NCI-H2107 (cell line): ENCODE measurements at places on chromosomes 3 and 15.

DNA sequence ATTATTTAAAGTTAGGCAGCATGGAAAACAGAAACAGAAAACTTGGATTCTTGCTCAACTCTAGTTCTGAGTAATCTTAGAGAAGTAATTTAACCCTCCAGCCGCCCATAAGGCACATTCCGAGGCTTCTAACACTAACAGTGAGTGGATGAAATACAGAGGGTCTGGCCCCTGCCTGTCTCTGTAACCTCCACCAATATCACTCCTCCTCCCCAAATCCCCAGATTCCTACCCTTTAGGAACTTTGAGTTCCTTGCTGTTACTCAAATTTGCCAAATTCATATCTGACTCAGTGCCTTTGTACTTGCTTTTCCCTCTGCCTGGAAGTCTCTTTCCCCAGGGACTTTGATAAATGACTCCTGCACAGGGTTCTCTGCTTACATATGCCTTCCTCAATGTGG, 112.5 kb upstream of the TGFBR2 start:
- DNase-seq: no peak

DNA sequence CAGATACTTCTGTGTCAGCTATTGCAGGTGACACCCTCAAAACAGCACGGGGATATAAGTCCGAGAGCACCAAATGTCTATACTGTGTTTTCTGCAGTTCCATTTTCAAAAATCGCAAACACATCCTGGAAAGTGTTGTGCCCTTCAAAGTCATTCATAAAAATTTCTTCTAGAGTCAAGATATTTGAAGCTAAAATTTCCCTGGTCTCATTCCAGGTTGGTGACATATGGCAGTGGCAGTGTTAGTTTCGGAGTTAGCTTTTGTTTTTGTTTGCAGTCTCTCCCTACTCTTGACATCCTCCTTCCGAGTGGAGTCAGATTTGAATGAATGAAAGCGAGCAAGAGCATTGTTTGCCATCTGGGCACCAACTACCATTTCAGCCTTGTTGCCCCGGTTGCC, 3.2 kb upstream of the FSIP1 start:
- no peak for DNase-seq

- DNase-seq: no peak
Observed at GRCh38 chr3:1693145-1693544, 405.5 kb upstream of the CNTN4 start.

DNA sequence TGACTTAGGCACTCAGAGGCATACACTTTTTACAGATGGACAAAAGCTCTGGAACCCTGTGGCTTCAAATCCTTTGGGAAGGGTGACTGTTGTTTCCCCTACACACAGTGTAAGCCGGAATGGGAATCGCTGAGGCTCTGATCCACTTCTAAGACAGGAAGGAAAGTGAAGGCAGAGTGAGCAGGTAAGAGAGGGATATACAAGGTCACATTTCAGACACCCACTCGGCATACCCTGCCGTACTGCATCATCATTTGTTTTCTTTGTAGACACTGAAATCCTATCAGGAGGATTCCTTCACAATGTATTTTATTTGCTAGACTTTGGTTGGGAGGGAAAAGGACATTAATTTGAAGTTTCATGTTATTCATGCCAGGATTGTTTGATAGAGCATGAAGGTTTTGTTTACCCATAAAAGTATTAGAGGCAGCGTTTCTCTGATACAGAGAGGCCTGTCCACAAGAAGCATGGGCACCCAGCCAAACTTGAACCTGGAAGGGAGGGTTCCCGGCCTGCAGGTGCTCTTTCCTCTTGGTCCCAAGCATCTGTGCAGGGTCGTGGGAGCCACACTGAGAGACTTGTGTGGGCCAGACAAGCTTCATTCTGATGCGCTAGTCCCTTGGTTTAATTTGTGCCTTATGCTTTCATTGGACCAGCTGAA, 21.9 kb upstream of the POLR2M start:
- DNase-seq: no peak

- DNase-seq: no peak
Observed at GRCh38 chr3:192215-192929, 4.2 kb upstream of the CHL1 start.

DNA sequence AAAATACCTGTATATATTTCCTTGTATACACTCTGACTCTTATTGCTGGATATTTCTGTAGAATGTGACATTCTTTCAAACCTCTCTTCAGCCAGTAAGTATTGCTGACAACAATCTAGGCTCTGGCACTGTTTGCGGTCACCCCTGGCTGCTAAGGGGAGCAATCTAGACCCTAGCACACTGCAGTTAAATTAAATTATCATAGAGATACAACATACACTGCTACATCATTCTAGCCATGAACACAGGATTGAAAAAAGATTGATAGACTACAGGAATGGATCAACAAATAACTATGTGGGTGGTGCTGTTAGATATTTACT, 108.7 kb upstream of the MEIS2 start:
- DNase-seq: no peak

DNA sequence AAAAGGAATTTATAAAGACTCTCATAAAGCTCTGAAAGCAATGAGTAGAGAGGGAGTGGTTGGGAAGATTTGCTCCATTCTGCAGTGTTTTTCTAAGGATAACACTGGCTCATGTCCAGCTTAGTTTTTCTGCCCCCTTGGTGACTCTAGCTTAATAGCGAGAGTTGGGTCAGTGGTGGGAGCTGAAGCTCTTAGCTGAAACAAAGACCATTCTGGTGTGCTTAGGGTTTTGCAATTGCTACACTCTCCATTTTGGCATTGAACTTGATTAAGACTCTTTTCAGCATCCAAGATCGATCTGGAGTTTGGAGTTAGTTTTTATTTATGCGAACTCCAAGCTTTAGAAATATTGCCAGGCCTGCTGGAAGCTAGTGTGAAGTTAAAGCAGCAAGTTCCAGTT, 98.0 kb downstream of the ATG7 start:
- no peak for DNase-seq

DNA sequence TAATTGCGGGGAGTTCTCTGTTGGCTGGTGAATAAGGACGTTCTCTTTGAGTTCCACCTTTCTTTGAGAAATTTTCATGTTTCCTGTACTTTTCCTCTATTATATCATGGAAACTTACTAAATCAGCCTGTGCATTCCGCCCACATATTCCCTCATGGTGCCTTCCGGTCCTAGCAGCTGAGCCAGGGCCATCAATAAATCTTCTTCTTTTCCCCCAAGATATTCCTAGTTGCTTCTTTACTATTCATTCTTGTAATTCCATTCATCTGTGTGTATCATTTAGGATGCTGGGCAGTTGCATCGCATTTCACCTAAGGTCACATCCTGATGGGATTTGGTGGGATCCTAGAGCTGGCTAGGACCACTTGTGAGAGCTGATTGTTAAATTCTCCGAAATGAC, 139.2 kb downstream of the RBMS3 start:
- no peak for DNase-seq

GRCh38 chr3:126355777-126356372, 1.3 kb downstream of the KLF15 start:
- DNase-seq: peak; percentile 15

DNA sequence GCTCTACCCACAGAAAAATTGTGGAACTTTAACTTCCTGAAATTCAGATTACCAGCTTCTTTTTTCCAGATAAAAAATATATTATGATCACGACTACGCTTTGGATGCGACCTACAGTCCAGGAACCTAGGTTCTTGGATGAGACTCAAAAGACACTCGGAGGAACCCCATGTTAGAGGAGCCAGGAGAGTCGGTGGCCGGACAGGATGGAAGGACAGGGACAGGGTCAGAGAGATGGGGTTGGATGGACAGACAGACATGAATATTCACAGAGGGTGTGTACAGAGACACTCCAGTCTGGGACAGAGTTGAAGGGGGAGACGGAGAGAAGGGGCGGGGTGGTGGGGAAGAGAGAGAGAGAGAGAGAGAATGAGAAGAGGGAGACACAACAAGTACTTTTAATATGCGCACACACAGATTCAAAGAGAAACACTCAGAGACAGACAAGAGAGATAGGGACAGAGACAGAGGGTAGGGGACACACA, 9.5 kb downstream of the FAM3D start:
- DNase-seq: no peak

GRCh38 chr3:40770061-40770460, 245.3 kb downstream of the ZNF621 start:
- DNase-seq: no peak

- no peak for DNase-seq
Observed at GRCh38 chr15:28904541-28905315, 19.0 kb downstream of the APBA2 start.

DNA sequence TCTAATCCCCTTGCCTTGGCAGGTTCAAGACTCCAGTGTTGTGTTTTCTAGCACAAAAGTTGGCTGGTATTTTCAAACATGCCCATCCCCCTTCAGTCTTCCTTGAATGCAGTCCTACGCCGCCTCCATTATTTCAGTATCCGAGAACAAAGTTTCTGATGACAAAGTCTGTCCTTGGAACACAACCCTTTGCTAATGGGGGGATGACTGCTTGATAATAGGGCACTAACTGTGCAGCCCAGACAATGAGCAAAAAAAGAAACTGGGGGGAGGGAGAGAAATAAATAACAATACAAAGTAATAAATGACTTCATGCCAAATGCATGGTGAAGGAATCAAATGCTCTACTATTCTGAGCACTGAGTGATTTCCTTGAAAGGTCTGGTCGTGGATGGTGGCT, 310.1 kb downstream of the FOXP1 start:
- DNase-seq: no peak

GRCh38 chr3:66149269-66149668, 71.5 kb upstream of the SLC25A26 start:
- DNase-seq: no peak

- DNase-seq: no peak
Observed at GRCh38 chr3:129442486-129442885, 2.5 kb downstream of the IFT122 start.

GRCh38 chr15:92813485-92813884, 86.6 kb upstream of the CHD2 start:
- no peak for DNase-seq

DNA sequence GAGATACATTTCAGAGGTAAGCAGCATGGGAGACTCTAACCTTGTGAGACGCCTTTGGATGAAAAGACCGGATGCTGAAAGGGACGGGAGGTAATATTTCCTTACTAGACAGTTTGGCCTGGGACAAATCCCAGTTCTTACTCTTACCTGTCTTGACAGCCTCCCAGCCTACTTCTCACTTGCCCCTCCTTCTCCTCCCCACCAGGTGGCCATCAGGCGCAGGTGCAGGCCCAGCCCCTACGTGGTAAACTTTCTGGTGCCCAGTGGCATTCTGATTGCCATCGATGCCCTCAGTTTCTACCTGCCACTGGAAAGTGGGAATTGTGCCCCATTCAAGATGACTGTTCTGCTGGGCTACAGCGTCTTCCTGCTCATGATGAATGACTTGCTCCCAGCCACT, 6.3 kb downstream of the HTR3D start:
- DNase-seq: no peak

- no peak for DNase-seq
Observed at GRCh38 chr3:45844616-45845015, 2.7 kb upstream of the LZTFL1 start.

GRCh38 chr3:49570028-49570654, 15.9 kb downstream of the BSN start:
- DNase-seq: no peak

DNA sequence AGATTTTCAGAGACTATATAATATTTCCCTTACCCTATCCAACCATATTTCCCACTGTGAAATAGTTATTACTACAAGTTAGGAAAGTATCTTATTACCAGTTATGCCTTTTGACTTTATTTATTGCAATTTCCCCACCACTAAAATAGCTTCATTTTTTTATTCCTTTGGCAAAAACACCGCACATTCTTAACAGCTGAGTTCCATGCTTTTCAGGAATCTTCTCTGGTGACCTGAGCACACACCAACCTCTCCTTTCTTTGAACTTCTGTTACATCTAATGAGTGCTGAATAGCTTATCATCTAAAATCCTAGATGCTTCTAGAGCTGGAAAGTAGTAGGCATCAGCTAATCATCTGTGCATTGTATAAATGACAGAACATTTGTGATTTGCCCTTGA, 99.1 kb downstream of the UBE2E2 start:
- DNase-seq: no peak

GRCh38 chr3:113271189-113271588, 59.8 kb downstream of the BOC start:
- no peak for DNase-seq

- DNase-seq: no peak
Observed at GRCh38 chr15:40955141-40955903, 2.1 kb downstream of the CHAC1 start.

GRCh38 chr3:152127058-152127457, 141.7 kb upstream of the MBNL1 start:
- DNase-seq: no peak

- no peak for DNase-seq
Observed at GRCh38 chr3:13012221-13012691, 61.0 kb downstream of the IQSEC1 start.

DNA sequence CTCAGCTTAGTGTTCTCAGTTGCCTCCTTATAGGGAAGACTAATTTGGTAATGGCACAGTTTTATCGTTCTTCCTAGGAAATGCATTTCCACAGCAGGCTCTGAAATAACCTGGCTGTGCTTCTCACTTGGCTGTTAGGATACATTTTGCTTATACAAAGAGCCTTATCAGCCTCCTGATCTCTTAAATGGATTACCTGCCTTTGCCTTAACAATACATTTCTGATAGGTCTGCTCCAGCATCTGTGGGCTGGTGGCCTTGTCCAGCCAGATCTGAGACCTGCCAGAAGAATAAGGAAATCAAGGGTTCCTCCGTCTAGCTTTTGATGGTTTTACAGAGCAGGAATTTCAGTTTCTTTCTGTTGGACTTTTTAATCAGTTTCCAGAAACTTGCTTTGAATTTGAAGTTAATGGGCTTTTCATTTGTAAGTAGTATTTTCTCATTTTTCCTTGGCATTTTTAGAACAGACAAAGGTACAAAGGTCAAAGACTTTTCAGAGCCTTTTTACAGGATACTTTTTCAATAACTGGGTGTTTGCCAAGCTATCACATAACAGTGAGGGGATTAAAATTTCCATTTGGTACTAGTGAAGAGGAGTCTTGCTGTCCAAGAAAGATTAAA, 116.3 kb downstream of the AKAP13 start:
- DNase-seq: no peak

DNA sequence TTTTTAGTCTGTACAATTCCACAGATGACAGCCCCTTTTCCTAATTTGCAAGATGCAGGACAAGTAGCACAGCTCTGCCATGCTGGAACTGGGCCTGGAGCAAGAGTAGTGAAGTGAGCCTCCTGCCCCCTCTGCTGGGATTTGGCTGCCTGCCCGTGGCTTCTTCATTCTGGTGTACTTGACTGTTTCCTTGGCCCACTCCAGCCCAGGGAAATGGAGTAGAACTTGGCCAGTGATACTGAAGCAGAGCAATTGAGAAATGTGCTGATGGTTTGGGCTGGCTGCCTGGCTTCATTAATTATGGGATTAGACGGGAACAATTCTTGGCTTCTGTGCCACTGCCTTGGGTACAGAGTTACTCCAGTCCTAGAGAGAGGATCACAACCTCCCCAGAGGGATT, 2.8 kb downstream of the GPD1L start:
- DNase-seq: no peak
